ENCODE measurements at places on chromosomes 1 and 21. TPM values are rescaled to one million over a fixed set of nuclear protein-coding genes. Genes with fewer than 3 reads are reported as not detected.

Gene FAM151A
- total RNA-seq: not detected

Gene RIT1
- 38.8 TPM for total RNA-seq

Gene CHIT1
- under 0.01 TPM for total RNA-seq

Gene IRF6
- 0.43 TPM for total RNA-seq

Gene TMPRSS2
- not detected for total RNA-seq

Gene ZNF695
- 1.2 TPM for total RNA-seq

Gene MTARC2
- total RNA-seq: 11.2 TPM

Gene DRAXIN
- 0.22 TPM for total RNA-seq

Gene CDC42BPA
- total RNA-seq: 91.7 TPM

Gene POGK
- total RNA-seq: 31.1 TPM

Gene PRMT6
- 15.8 TPM for total RNA-seq

Gene RYR2
- total RNA-seq: 0.43 TPM

Gene INSRR
- under 0.01 TPM for total RNA-seq

Gene POU3F1
- not detected for total RNA-seq

Gene KRTAP19-3
- total RNA-seq: not detected

Gene GBP2
- total RNA-seq: 60.1 TPM

Gene AK5
- 0.65 TPM for total RNA-seq

Gene LRRC3
- total RNA-seq: 0.26 TPM

Gene PLXNA2
- total RNA-seq: 10.6 TPM

Gene BGLAP
- total RNA-seq: not detected

Gene POGZ
- 34.9 TPM for total RNA-seq

Gene ACOT11
- total RNA-seq: 8.2 TPM

Gene SH2D5
- total RNA-seq: 3.0 TPM

Gene ADAM30
- total RNA-seq: not detected

All from articular chondrocyte of knee joint (primary cell).